Foreskin keratinocyte (primary cell): ENCODE measurements at places on chromosomes 6 and 20. TPM values are rescaled to one million over a fixed set of nuclear protein-coding genes. Genes with fewer than 3 reads are reported as not detected.

BCAS1 gene
- not detected in 2 replicates for polyA plus RNA-seq

DNA sequence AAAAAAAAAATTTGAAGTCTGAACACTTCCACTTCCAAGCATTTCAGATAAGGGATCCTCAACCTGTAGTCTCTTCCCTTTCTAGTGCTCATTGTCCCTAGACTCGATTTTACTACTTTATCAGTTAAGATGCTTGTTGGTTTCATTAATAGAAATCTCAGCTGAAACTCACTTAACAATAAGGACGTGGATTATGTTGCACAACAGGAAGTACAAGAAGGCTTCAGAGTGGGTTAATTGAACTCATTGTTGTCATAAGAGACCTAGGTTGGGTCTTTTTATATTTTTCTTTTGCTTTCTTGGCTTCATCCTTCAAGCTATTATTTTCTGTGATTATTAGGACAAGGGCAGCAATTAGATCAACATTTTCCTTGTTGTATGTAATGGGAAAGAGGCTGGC lies 175.2 kb downstream of the CDKAL1 start:
- no peak for DNase-seq

DNA sequence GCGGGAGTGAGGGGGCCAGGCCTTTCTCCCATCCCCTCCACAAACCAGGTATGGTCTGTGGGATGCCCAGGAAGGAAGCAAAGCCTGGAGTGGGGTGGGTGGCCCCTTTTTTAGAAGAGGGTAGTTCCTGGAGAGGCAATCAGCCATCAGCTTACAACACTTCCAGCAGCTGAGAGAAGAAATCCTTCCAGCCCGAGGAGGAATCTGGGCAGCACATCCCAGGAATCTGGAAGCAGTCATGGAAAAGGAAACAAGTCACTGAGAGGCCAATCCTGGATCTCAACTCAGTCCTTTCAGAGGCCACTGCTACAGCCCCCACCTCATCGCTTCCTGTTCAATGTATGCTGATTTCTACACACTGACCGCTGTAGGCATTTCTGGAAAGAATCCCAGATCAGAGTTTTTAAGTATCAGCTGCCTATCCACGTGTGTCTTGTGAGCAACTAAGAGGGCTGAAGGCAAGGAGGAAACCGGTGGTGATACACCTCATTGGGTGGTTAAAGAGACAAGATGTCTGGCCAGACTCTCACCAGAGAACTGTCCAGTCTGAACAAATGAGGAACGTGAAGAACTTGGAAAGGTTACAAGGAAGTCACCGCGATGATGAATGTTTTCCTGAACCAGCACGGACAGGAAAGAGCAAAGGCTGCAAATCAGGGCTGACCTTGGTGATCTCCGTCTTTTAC lies 92.9 kb upstream of the SHLD1 start:
- peak; percentile 97 for DNase-seq

- no peak for DNase-seq
These were observed 204.1 kb upstream of the CNR1 start for GRCh38 chr6:88370127-88370710.

DNA sequence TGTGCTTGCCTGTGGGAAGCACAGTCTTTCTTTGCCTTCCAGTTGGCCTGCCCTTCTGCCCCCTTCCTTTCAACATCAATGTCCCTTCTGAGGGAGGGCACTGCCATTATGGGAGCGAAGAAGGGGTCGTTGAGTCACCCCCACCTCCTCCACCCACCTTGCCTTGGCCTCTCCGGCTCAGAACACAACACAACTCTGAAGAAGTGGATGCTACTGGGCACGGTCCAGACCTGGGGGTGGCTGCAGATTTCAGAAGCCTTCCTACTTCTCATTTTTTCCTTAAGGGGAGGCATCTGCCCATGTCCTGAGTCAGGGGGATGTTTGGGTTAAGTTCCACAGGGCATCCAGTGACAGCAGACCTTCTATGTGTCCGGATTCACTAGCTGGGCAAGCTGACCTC lies 72.1 kb downstream of the GFOD1 start:
- DNase-seq, result no peak

GRCh38 chr20:38790200-38791053 lies 15.1 kb upstream of the PPP1R16B start:
- peak; percentile 69 for DNase-seq

GRCh38 chr20:33669873-33670640 lies 3.3 kb downstream of the ACTL10 start:
- DNase-seq, result no peak

- DNase-seq, result peak; percentile 28
These were observed 11.5 kb downstream of the RIOK1 start for GRCh38 chr6:7401075-7401474.

GRCh38 chr20:62361799-62362589 lies 5.1 kb downstream of the LAMA5 start:
- DNase-seq, result no peak

DNA sequence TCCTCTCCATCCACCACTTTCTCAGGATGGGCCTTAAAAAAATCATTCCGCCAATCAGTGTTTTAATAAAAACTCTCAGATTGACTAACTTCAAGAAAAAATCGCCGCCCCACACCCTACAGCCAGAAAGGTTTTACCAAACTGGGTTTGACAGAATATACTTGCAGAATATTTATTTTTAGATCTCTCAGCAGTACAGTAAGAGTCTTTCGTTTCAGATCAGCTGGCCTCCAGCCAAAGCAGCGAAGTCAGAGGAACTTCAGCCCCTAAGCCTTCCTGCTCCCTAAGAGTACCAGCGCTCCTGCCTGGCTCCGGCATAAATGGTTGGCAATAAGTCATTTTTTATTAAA lies 24.7 kb downstream of the TBC1D7 start:
- DNase-seq, result peak; percentile 22
